Foreskin melanocyte (primary cell): ENCODE measurements at places on chromosomes 7 and 10.
A peak's percentile ranks its signal among the peaks of the same experiment; 100 is the strongest.

DNA sequence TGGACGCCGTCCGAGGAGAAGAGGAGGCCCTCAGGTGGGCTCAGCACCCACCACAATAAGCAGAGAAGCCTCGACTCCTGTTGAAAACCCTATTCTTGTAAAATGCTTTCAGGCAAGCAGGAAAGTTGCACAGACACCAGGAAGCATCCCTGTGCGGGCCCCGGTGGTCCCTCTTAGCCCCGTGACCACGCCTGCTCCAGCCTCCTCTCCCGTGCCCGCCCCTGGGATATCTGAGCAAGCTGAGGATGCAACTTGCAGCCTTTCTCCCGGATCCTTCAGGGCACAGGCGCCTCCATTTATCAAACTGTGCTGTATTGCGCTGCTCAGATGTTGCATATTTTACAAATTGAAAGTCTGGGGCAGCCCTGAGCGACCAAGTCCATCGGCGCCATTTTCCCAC, 72.7 kb downstream of the CFAP46 start:
- no peak for DNase-seq

- no peak for DNase-seq
Observed at GRCh38 chr10:20254078-20254477, 437.8 kb downstream of the PLXDC2 start.

- DNase-seq = no peak
Observed at GRCh38 chr7:51005074-51005473, 222.4 kb upstream of the GRB10 start.

DNA sequence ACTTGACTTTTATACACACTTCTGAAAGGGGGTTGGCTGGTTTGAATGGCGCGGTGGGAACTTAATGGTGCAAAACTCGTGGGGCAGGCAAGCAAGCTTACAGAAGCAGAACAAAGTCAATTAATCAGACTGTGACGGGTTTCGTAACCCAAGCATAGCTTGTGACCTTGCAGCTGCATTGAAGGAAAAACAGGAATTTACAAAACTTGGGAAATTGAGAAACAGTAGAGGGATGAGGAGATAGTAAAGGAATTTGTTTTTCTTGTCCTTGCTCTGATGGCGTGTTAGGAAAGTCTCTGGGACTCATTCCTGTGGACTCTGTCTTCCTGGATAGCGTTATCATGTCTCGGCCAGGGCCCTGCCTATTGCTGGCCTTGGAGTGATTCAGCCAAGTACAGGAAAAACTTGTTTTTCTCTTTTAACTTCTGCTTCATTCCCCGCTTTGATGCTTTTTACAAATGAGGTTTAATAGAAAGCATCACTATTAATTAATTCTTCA, 220.0 kb upstream of the KCND2 start:
- DNase-seq = peak; percentile 45

- DNase-seq = peak; percentile 16
Observed at GRCh38 chr7:125061776-125062397, 132.3 kb upstream of the POT1 start.

GRCh38 chr7:35826751-35827150, 25.9 kb downstream of the SEPTIN7 start:
- no peak for DNase-seq

- no peak for DNase-seq
Observed at GRCh38 chr7:159088016-159088865, 56.4 kb downstream of the VIPR2 start.

GRCh38 chr7:134636008-134636449, 10.6 kb upstream of the BPGM start:
- no peak for DNase-seq

GRCh38 chr10:121539786-121540185, 58.5 kb downstream of the FGFR2 start:
- no peak for DNase-seq

- DNase-seq = peak; percentile 34
Observed at GRCh38 chr7:18356191-18356645, 139.3 kb upstream of the HDAC9 start.

GRCh38 chr10:29176845-29177832, 111.7 kb upstream of the LYZL1 start:
- DNase-seq = no peak

DNA sequence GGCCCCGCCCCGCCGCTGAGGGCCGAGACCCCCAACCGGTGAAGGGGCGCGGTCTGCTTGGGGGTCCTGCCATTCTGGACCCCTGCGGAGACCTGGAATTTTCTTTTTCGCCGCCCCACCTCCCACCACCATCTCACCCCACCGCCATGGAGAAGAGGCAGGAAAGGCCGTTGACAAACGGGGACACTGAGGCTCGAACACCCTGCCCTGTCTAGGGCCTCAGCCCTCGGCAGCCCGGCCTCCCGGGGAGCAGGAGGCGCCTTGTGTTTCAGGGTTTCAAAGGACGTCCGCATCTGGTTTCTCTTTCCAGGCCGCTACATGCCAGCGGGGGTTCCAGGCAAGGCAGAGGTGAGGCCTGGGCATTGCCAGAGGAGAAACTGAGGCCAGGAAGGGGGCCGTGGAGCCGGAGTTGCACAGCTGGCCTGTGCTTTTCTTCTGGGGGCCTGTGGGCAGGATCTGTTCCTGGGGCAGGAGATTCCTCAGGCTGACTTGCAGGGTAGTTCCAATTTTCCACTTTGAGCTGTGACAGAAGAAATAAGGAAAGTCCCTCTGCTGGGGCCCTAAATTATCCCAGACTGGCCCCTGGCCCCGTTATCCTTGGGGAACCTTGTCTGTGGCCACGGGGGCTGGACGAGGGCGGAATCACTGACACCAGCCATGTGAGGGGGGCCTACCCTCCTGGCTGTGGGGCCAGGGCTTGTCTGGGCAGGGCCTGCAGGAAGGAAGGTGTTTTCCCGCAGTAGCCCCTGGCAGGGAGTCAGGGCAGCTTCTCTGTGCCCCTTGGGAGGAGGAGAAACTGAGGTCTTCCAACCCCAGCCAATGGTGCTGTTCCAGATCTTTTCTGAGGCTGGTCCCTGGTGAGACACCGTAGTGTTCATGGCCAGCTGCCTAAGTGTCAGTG, 900 bp upstream of the MICALL2 start:
- no peak for DNase-seq

DNA sequence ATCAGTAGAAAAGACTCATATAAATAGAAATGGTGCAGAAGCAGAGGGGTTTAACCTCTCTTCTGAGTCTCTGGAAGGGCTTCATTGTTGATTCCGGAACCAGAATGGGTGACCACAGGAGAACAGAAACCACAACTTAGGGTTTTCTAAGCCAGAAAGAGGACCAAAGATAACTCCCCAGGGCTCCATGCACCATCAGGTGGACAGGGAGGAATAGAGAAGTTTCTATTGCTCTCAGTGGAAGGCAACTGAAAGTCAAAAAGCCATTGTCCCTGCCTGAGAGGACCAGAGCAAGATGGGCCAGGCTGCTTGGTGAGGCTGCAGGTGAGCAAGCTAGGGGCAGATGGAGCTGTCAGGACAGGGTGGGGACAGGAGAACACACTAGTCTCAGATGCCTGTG, 14.6 kb upstream of the NPS start:
- DNase-seq = no peak

- no peak for DNase-seq
Observed at GRCh38 chr7:31022726-31023125, 29.4 kb upstream of the ADCYAP1R1 start.

DNA sequence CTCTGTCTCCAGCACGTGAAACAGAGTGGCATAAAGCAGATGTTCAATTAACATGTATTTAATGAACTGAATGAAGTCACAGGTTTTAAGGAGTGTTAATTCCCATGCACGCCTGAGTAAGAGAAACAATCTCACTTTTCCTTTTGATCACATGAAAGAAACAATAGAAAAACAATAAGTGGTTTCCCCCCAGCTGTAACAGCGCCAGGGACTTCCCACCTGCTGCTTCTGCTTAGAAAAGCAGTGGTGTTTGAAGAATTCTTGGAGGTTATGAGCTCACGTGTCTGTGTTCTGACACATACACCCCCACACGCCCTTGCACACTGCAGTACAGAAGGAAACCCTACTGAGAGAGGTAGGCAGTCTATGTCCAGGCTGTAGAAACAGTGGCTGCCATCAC, 51.3 kb upstream of the FRMD4A start:
- DNase-seq = no peak

DNA sequence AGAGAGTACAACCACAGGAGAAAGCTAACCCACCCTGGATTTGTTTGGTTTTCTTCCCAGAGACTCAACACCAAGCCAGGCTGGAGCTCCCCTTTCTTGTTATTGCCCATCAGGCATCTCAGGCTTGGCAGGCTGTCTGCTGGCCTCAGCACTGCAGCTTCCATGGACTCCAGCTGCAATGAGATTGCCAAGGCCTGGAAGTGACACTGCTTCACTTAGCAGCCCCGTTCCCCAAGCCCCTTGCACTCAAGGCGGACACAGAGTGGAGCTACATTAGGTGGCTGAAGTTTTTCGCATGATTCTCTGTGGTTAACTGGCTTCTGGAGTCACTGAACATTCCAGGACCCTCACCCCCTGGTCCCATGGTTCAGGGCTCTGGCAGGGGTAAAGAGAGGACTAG, 163.1 kb upstream of the GDF10 start:
- DNase-seq = no peak

DNA sequence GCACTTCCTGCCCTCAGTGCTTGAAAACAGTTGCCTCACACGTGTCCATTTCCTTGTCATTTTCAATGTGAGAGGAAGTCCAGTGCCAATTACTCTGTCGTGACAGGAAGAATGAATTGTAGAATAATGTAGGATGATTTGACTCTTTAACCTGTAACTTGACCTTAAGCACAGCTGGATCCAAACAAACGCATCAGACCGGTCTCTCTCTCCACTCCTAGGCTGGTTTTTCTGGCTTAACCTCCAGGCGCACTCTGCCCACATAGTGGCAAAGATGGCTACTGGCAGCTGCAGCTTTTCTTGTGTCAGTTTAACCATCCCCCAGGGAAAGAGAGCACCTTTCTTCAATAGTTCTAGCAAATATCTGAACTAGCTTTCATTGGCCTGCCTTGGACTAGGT, 29.4 kb upstream of the PNLIPRP3 start:
- no peak for DNase-seq

DNA sequence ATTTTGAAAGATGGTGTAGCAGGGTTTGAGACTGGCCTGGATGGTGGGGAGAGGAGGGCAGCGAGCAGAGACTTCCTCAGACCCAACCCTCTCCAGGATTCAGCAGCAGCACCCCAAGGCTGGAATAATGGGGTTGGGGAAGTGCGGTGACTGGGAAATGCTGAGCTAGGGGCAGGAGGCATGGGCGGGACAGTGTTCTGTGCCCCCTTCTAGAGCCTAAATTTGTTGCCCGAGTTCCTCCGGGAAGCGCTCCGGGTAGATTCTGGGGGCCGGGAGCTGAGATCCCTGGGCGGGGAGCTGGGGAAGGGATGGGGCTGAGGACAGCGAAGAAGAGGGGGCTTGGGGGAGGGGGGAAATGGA, at the start of gene CHAT:
TSS of gene CHAT (plus strand) at position 156 of the 360 bp plus-strand sequence. CDS start at position 309, 153 bp downstream.
- no peak for DNase-seq

GRCh38 chr7:767941-768731, 41.1 kb upstream of the PRKAR1B start:
- peak; percentile 77 for DNase-seq

DNA sequence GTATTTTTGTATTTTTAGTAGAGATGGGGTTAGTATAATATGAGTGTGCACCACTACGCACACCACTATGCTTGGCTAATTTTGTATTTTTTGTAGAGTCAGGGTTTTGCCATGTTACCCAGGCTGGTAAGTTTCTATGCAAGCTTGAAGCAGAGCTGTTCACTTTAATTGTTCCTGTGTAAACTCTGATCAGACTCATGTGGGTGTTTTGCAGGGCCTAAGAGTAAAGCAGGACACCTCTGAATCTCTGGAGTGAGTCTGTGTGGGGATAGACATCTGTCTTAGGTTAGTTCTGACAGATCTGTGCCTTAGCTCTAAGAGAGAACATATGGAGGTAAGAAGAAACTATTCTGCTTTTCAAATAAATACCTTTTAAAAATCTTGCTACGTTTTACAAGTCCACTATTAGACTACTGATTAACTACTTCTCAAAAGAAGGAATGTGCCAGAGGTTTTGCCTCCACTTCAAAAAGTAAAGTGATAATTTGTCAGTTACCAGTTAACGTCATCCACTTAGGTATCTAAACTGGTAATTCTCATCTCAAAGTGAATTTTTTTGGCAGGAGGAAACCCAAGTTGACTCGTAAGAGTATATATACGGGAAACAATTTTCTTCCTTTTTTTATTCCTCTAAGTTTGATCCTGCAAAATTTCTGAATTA, 1.1 kb downstream of the COL17A1 start:
- no peak for DNase-seq
